Activated CD8-positive, alpha-beta T cell treated with anti-CD3 and anti-CD28 coated beads, Interleukin-2, amount 10 ng/mL, durations not matched to agents 7 days and 5 days (primary cell): ENCODE measurements at places on chromosomes 3 and 15.

GRCh38 chr3:129758785-129759320 is 134.7 kb downstream of the TMCC1 start:
- no peak for DNase-seq

- no peak for DNase-seq
These were observed 33.3 kb downstream of the RLBP1 start for GRCh38 chr15:89187986-89188514.

DNA sequence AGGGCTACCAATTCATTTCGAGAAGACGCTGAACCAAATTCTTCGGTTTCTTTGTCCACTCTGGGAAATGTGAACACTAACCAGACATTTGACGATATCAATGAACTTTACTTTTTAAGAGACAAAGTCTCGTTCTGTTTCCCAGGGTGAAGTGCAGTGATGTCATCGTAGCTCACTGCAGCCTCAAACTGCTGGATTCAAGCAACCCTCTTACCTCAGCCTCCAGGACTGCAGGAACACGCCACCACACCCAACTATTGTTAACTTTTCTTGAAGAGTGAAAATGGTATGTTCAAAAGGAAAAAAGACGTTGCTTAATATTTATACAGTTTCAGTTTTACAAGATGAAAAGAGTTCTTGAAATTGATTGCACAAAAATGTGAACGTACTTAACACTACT is 30.6 kb downstream of the MB21D2 start:
- no peak for DNase-seq

GRCh38 chr3:59480486-59480995 is 430.7 kb upstream of the CFAP20DC start:
- peak; percentile 33 for DNase-seq

DNA sequence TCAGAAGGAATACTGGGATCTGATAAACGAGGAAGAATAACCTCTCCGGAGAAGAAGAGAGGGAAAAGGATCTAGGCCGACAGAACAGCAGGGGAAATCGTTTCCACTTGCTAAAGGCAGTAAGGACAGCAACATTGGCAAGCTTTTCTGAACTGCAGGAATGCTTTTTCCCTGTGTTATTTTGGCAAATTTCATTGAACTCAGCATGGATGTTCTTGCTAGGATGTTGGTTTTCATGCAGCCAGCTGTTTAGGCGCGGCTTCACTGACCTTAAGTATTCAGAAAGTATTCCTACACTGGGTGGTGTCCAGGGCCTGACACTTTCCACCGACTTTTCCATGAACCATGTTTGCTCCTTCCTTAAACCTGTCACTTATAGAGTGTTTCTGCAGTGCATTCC is 489.7 kb downstream of the CNTN3 start:
- no peak for DNase-seq

GRCh38 chr3:197752107-197752506 is 2.4 kb downstream of the FYTTD1 start:
- no peak for DNase-seq

GRCh38 chr15:47460795-47461573 is 256.3 kb upstream of the SEMA6D start:
- no peak for DNase-seq
